Activated T-helper 2 cell treated with anti-CD3 and anti-CD28 coated beads, Interferon-gamma antibody, Interleukin-2, Interleukin-4, amounts not matched to agents 10 μg/mL and 5 μg/mL and 100 μg/mL, durations not matched to agents 14 hours and 24 hours and 36 hours (primary cell): ENCODE measurements at places on chromosomes 12 and 14. TPM values are rescaled to one million over a fixed set of nuclear protein-coding genes. Genes with fewer than 3 reads are reported as not detected.

DNA sequence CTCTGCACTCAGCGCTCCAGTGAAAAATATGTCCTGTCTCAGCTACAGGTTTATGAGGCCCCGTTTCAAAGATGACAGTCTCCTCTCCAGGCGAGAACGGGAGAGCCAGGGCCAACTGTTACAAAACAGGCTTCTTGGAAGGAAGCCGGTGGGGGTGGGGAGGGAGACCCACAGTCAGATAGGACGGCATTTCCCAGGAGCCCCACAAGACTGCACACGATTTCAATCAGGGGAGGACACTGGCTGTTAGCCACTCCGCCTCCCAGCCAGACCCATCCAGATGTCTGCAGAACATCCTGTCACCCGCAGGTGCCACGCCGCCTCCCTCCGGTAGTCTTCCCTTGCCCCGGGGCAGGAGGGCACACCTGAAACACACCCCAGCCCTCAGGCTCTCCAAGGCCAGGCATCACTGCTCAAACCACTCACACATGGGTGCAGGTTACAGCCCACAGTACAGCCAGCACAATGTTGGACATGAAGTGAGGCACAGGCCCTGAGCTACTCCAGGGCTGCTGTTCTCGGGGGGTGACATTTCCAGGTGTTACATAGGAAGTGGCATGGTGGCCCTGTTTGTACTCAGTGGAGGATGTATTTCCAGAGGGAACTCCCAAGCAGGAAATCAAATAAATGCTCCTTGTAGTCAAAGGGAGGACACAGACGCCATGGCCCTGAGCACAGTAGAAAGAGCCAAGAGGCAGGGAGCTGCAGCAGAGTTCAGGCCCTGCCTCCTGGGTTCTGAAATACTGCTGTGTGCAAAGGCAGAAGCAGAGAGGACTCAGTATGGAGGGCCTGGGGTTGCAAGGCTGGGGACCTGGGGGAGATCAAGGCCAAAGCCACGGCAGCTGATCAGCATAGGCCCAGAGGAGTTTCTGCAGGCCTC, 138.1 kb downstream of the BCL11B start:
- peaks cover 4% of the 10 kb centered on the region for H3K4me1 ChIP-seq
- no peaks in the 10 kb centered on the region for H3K27me3 ChIP-seq
- H3K4me3 ChIP-seq = no peak overlapping the region
- H3K36me3 ChIP-seq = no peaks in the 10 kb centered on the region
- peak; percentile 2 for DNase-seq

DNA sequence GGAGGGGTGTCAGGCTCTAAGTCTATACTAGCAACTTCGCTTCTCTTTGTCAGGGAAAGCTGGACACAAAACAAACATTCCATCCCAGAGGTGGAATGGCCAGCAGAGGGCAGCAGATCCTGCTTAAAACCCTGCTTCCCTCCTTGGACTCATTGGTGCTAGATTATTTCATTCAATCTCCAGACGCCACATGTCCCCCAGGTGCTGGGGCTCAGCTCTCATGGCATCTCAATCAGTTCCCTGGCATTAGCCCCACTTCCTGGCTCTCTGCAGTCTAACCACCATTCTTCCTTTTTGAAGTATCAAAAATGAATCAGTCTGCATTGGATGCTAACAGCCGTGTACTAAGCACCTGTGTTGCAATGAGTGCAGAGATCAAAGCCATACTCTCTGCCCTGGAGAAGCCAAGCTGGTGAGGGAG, 8.1 kb upstream of the PPP1R1A start:
- H3K27ac ChIP-seq = no peak overlapping the region
- peaks cover 22% of the 10 kb centered on the region for H3K27me3 ChIP-seq
- no peaks in the 10 kb centered on the region for H3K36me3 ChIP-seq
- H3K4me3 ChIP-seq = no peak overlapping the region
- peak; percentile 19 for DNase-seq

- no peak for DNase-seq
- H3K4me1 ChIP-seq = no peaks in the 10 kb centered on the region
- no peak overlapping the region for H3K27ac ChIP-seq
- no peaks in the 10 kb centered on the region for H3K36me3 ChIP-seq
- no peaks in the 10 kb centered on the region for H3K27me3 ChIP-seq
These were observed 764.3 kb downstream of the NOVA1 start for GRCh38 chr14:25833341-25834126.

- H3K27ac ChIP-seq = no peak overlapping the region
- H3K4me1 ChIP-seq = no peaks in the 10 kb centered on the region
- H3K4me3 ChIP-seq = no peak overlapping the region
- no peaks in the 10 kb centered on the region for H3K36me3 ChIP-seq
- no peak for DNase-seq
- H3K27me3 ChIP-seq = no peaks in the 10 kb centered on the region
These were observed 58.1 kb downstream of the TRHDE start for GRCh38 chr12:72330301-72330700.

- H3K27ac ChIP-seq = no peak overlapping the region
- H3K36me3 ChIP-seq = no peaks in the 10 kb centered on the region
- peaks cover 21% of the 10 kb centered on the region for H3K4me1 ChIP-seq
- no peak for DNase-seq
- no peak overlapping the region for H3K4me3 ChIP-seq
- H3K27me3 ChIP-seq = peaks cover 38% of the 10 kb centered on the region
These were observed 98.9 kb downstream of the EGLN3 start for GRCh38 chr14:33851931-33852330.

- H3K4me3 ChIP-seq = peak overlapping the region; percentile 55
- H3K4me1 ChIP-seq = peaks cover 2% of the 10 kb centered on the region
- DNase-seq = peak; percentile 12
- H3K36me3 ChIP-seq = no peaks in the 10 kb centered on the region
- H3K27me3 ChIP-seq = peaks cover 78% of the 10 kb centered on the region
- H3K27ac ChIP-seq = no peak overlapping the region
These were observed 17.6 kb upstream of the PLEKHH1 start for GRCh38 chr14:67515386-67516079.

- no peak overlapping the region for H3K27ac ChIP-seq
- DNase-seq = no peak
- no peaks in the 10 kb centered on the region for H3K36me3 ChIP-seq
- H3K27me3 ChIP-seq = no peaks in the 10 kb centered on the region
- peaks cover 8% of the 10 kb centered on the region for H3K4me1 ChIP-seq
These were observed 89.3 kb downstream of the OSBPL8 start for GRCh38 chr12:76470028-76470939.

- no peak for DNase-seq
- H3K36me3 ChIP-seq = no peaks in the 10 kb centered on the region
- no peaks in the 10 kb centered on the region for H3K27me3 ChIP-seq
These were observed 346.4 kb downstream of the ZFP36L1 start for GRCh38 chr14:68446243-68447040.

DNA sequence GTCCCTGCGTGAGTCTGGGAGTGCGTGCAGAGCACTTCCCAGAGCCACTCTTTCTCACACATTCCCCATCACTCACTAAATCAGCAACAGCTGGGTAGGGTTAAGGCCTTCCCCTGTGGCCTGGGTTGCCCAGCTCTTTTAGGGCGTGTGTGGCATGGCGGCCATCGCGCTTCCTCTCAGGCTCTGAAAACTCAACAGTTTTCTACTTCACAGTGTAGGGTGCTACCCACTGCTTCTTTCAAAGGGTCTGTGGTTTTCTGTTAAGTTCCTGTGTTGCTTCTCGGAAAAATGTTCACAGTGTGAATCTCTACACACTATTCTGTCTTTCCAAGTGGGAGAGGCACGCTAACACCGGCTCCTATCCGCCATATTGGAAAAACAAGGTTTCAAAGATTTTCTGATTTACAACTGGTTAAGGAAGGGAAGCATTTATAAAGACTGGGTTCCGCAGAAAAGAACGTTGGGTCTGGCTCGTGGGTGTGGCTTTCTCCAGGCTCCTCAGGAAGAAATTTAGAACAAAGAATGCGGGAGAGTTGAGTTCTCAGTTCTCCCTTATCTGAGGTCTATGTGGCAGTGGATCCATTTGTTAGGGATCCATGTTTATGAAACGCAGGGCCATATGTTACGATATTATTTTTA, 34.9 kb upstream of the AEBP2 start:
- H3K36me3 ChIP-seq = no peaks in the 10 kb centered on the region
- H3K27me3 ChIP-seq = no peaks in the 10 kb centered on the region
- no peaks in the 10 kb centered on the region for H3K4me1 ChIP-seq
- H3K27ac ChIP-seq = no peak overlapping the region
- DNase-seq = no peak

GRCh38 chr14:95216008-95216407, 58.7 kb upstream of the DICER1 start:
- H3K4me3 ChIP-seq = no peak overlapping the region
- no peak overlapping the region for H3K27ac ChIP-seq
- no peaks in the 10 kb centered on the region for H3K27me3 ChIP-seq
- DNase-seq = no peak
- no peaks in the 10 kb centered on the region for H3K36me3 ChIP-seq
- H3K4me1 ChIP-seq = no peaks in the 10 kb centered on the region

- no peaks in the 10 kb centered on the region for H3K4me1 ChIP-seq
- no peak overlapping the region for H3K4me3 ChIP-seq
- H3K27ac ChIP-seq = no peak overlapping the region
- DNase-seq = no peak
These were observed 354.7 kb upstream of the TMTC1 start for GRCh38 chr12:30138483-30138882.

GRCh38 chr14:33556382-33557121, 394.3 kb downstream of the EGLN3 start:
- no peaks in the 10 kb centered on the region for H3K36me3 ChIP-seq
- H3K27me3 ChIP-seq = no peaks in the 10 kb centered on the region
- DNase-seq = no peak

DNA sequence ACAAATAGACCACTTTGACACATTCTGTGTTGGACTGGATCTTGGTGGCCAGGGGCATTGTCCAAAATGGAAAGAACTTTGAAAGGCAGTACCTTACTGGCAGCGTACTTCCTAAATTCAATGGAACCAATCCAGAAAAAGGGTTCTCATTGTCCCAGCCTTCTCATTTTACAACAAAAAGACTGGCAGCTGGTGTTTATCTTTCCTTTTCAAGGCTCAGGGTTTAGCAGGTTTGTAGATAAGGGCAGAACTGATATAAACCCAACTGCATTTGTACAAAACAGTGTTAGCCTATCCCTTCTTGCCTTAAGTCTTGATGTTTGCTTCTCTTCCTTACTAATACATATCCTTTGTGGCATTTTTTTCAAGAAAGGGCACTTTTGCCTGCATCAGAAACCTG, 7.7 kb downstream of the THAP2 start:
- no peak overlapping the region for H3K4me3 ChIP-seq
- H3K36me3 ChIP-seq = peaks cover 13% of the 10 kb centered on the region
- no peak for DNase-seq
- no peak overlapping the region for H3K27ac ChIP-seq
- peaks cover 25% of the 10 kb centered on the region for H3K4me1 ChIP-seq

GRCh38 chr12:107593713-107594381, 91.8 kb upstream of the PWP1 start:
- no peaks in the 10 kb centered on the region for H3K27me3 ChIP-seq
- DNase-seq = no peak
- H3K4me1 ChIP-seq = no peaks in the 10 kb centered on the region
- no peak overlapping the region for H3K27ac ChIP-seq
- no peak overlapping the region for H3K4me3 ChIP-seq

DNA sequence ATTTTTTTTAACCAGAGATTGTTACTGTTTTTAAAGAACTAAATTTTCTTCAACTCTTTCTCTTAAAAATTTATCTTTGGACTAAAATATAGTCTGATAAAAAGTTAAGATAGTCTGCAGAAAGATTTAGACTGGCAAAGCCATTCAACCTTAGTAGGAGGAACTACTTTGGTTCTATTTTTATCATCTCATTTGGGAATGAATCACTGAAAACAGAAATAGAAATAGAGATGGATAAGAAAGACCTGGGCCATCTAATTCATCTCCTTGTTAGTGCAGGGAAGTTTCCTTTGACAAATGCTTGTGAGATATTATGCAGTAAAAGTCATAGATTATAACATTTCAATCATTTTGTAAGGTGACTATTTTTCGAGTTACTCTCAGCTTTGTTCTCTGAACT, 263.2 kb upstream of the NPAS3 start:
- H3K27ac ChIP-seq = no peak overlapping the region
- no peaks in the 10 kb centered on the region for H3K4me1 ChIP-seq
- no peak for DNase-seq
- no peaks in the 10 kb centered on the region for H3K27me3 ChIP-seq
- no peak overlapping the region for H3K4me3 ChIP-seq
- H3K36me3 ChIP-seq = no peaks in the 10 kb centered on the region

GRCh38 chr14:88710709-88711108, 82.0 kb downstream of the EML5 start:
- H3K4me3 ChIP-seq = no peak overlapping the region
- no peak for DNase-seq
- H3K27ac ChIP-seq = no peak overlapping the region
- H3K27me3 ChIP-seq = no peaks in the 10 kb centered on the region
- H3K4me1 ChIP-seq = no peaks in the 10 kb centered on the region

- H3K4me1 ChIP-seq = no peaks in the 10 kb centered on the region
- H3K27me3 ChIP-seq = no peaks in the 10 kb centered on the region
- DNase-seq = no peak
- H3K36me3 ChIP-seq = no peaks in the 10 kb centered on the region
- no peak overlapping the region for H3K4me3 ChIP-seq
- no peak overlapping the region for H3K27ac ChIP-seq
These were observed 45.8 kb downstream of the CCER1 start for GRCh38 chr12:90909069-90909770.

DNA sequence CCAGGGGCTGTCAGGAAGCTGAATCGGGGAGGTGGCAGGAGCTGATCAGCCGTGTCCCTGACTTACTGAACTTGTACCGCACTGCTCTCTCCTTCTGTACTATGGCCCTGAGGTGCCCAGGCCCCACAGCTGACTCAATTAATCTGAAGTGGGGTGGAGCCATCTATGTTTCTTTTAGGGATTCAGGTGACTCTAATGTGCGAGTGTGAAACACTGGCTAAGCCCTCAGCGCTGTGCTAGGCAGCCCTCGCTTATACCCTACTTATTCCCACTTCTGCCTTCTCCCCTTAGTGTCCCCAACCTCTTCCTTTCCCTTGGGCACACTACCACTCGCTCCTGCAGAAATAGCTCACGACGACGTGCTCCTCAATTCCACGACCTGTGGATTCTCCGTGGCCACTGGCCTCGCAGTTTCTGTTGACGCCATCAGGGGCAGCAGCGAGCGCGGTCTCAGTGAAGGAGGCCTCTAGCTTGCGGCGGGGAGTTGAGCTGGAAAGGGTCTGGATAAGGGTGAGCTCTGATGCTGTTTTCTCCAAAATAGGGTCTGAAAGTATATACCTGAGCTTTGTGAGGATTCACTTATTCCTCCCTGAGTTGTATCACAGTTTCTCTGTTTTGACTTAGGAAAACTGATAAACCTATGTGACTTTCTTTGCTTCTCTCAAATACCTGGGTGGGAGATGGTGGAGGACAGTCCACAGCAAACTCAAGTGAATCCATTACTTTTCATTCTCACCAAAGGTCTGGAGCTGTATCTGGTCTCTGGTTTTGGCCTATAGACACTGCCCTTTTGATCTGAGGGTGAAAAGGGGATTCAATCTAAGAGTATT, 167.6 kb downstream of the SLC41A2 start:
- H3K36me3 ChIP-seq = no peaks in the 10 kb centered on the region
- DNase-seq = peak; percentile 16
- peaks cover 2% of the 10 kb centered on the region for H3K4me1 ChIP-seq
- peak overlapping the region; percentile 16 for H3K4me3 ChIP-seq

The REM2 gene
- total RNA-seq = 0.28 and 0.30 TPM in 2 replicates

The RPL10L gene
- not detected in 2 replicates for total RNA-seq

The OR11H7 gene
- not detected in 2 replicates for total RNA-seq

The CPNE6 gene
- total RNA-seq = not detected in 2 replicates

The HOXC6 gene
- total RNA-seq = not detected in 2 replicates

The PTPN6 gene
- total RNA-seq = 250 and 252 TPM in 2 replicates

The CEBPE gene
- not detected in 2 replicates for total RNA-seq

The BEST3 gene
- total RNA-seq = not detected in 2 replicates

The PHLDA1 gene
- total RNA-seq = 43.2 and 44.2 TPM in 2 replicates

The MARCHF9 gene
- 24.7 and 26.2 TPM in 2 replicates for total RNA-seq

The FUT8 gene
- 110 and 124 TPM in 2 replicates for total RNA-seq

The GLS2 gene
- 1.5 and 3.1 TPM in 2 replicates for total RNA-seq

The TMEM30B gene
- total RNA-seq = 0.46 and 0.66 TPM in 2 replicates
